Activated CD4-positive, alpha-beta T cell treated with anti-CD3 and anti-CD28 coated beads for 36 hours (primary cell): ENCODE measurements at places on chromosomes 1 and 21. TPM values are rescaled to one million over a fixed set of nuclear protein-coding genes. Genes with fewer than 3 reads are reported as not detected.

PAQR6 gene
- 4.7 TPM for total RNA-seq

GABRD gene
- not detected for total RNA-seq

HUNK gene
- total RNA-seq, result 0.02 TPM

TRIM17 gene
- 1.2 TPM for total RNA-seq

FCRL6 gene
- total RNA-seq, result not detected

VAV3 gene
- total RNA-seq, result 1.9 TPM

LRRC8C gene
- total RNA-seq, result 31.5 TPM
